Fibroblast of lung (primary cell): ENCODE measurements at places on chromosomes 1 and 21. TPM values are rescaled to one million over a fixed set of nuclear protein-coding genes. Genes with fewer than 3 reads are reported as not detected.

TADA1 gene
- 10.5 and 12.9 TPM in 2 replicates for total RNA-seq

EXO1 gene
- 1.3 and 3.0 TPM in 2 replicates for total RNA-seq

ALPL gene
- 1.5 and 3.6 TPM in 2 replicates for total RNA-seq

TACSTD2 gene
- total RNA-seq: 0.17 and 0.26 TPM in 2 replicates

TMEM82 gene
- not detected in 2 replicates for total RNA-seq
